GM23248 (cell line): ENCODE measurements at places on chromosomes 5 and 9. TPM values are rescaled to one million over a fixed set of nuclear protein-coding genes. Genes with fewer than 3 reads are reported as not detected.

DNA sequence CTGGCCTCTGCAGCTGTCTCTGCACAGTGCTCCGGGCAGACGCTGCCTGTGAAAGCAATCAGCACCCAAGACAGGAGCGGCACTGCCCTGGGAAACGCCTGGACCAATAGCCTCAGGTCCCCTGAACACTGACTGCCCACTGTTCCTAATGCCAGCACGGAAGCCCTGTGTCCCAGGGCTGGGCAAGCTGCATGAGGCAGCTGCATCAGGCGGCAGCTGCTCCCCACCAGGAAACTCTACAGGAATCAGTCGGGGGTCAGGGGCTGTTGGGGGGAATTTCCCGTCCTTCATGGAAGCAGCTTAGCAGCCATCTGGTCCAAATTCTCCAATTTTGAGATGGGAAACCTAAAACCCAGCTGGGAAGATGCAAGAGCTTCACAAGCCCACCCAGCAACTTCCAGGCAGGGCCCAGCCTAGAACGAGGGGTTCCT, 118.6 kb downstream of the VAV2 start:
- no peaks in the 10 kb centered on the region for H3K36me3 ChIP-seq
- peak overlapping the region; percentile 26 for H3K27ac ChIP-seq
- no peak for DNase-seq
- H3K4me1 ChIP-seq, result peaks cover 14% of the 10 kb centered on the region; the same call in 1 of the 2 replicates
- no peaks in the 10 kb centered on the region for H3K27me3 ChIP-seq

- no peak overlapping the region for H3K4me3 ChIP-seq
- no peaks in the 10 kb centered on the region for H3K27me3 ChIP-seq
- no peaks in the 10 kb centered on the region for H3K4me1 ChIP-seq
- H3K36me3 ChIP-seq, result no peaks in the 10 kb centered on the region
- no peak overlapping the region for H3K27ac ChIP-seq
- DNase-seq, result no peak
Observed at GRCh38 chr9:84736536-84736935, 67.0 kb downstream of the NTRK2 start.

GRCh38 chr9:37262410-37262809, 142.0 kb downstream of the ZCCHC7 start:
- peak; percentile 57 for DNase-seq
- H3K4me1 ChIP-seq, result no peaks in the 10 kb centered on the region
- H3K36me3 ChIP-seq, result no peaks in the 10 kb centered on the region
- no peak overlapping the region for H3K27ac ChIP-seq

Gene PCDHGC3
- 44.6 and 53.1 TPM in 2 replicates for total RNA-seq
